ENCODE measurements at places on chromosomes 16 and 17. TPM values are rescaled to one million over a fixed set of nuclear protein-coding genes. Genes with fewer than 3 reads are reported as not detected.
A peak's percentile ranks its signal among the peaks of the same experiment; 100 is the strongest.

DNA sequence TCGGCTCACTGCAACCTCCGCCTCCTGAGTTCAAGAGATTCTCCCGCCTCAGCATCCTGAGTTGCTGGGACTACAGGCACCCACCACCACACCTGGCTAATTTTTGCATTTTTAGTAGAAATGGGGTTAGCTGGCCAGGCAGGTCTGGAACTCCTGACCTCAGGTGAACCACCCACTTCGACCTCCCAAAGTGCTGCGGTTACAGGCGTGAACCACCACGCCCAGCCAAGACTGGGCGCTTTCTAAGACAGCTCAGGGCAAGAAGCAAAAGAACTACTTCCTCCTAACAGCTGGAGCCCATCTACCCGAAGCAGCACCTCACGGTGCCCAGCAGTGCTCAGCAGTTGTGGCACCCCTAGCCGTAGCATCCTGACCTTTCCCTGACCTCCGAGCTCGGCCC, 109.4 kb downstream of the ZNF423 start:
- no peak for DNase-seq

- no peak for DNase-seq
Observed at GRCh38 chr17:28528327-28529012, 22.3 kb downstream of the FOXN1 start.

DNA sequence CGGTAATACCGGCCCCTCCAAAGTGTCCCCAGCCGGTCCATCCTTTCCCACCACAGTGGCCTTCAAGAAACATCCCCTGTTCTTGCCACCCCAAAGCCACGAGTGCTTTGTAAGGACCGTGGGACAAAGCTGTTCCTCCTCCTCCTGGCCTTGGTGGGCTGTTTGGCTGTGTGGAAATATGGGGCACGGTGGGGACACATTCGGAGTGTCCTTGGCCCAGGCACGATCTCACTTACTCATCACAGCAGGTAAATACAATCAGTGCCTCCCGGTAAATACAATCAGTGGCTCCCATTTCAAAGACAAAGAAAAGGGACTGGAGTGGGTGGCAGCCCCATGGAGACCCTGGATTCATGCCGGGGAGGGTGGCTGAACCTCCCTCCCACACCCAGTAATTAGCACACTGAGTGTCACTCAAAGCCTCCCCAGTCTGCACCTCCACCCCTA, 10.4 kb downstream of the SCN4A start:
- DNase-seq: no peak

GRCh38 chr17:66494023-66494803, 191.8 kb downstream of the PRKCA start:
- peak; percentile 60 for DNase-seq

DNA sequence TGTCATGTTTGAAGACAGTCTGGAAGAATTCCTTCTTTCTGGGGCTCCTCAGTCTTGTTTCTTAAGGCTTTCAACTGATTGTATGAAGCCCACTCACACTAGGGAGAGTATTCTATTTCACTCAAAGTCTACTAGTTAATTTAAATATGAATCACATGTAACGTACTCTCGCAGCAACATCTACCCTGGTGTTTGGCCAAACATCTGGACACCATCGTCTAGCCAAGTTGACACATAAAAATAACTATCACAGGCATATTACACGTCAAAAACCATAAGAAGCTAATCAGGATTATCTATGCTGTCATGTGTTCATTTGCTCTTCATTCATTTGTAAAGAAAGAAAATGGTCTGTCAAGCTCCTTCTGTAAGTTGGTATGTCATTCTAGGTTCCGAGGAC, 787.4 kb downstream of the KCNJ2 start:
- no peak for DNase-seq

- DNase-seq: no peak
Observed at GRCh38 chr17:77723071-77723908, 235.2 kb upstream of the TNRC6C start.

- no peak for DNase-seq
Observed at GRCh38 chr17:49114703-49115102, 17.9 kb upstream of the B4GALNT2 start.

GRCh38 chr17:68603027-68603426, 1.9 kb upstream of the FAM20A start:
- no peak for DNase-seq

GRCh38 chr16:21218153-21218552, 6.8 kb upstream of the ZP2 start:
- no peak for DNase-seq

- peak; percentile 88 for DNase-seq
Observed at GRCh38 chr16:54080524-54081008, 206.0 kb downstream of the IRX3 start.

GINS2 gene
- polyA plus RNA-seq: 5.1 TPM

DNA sequence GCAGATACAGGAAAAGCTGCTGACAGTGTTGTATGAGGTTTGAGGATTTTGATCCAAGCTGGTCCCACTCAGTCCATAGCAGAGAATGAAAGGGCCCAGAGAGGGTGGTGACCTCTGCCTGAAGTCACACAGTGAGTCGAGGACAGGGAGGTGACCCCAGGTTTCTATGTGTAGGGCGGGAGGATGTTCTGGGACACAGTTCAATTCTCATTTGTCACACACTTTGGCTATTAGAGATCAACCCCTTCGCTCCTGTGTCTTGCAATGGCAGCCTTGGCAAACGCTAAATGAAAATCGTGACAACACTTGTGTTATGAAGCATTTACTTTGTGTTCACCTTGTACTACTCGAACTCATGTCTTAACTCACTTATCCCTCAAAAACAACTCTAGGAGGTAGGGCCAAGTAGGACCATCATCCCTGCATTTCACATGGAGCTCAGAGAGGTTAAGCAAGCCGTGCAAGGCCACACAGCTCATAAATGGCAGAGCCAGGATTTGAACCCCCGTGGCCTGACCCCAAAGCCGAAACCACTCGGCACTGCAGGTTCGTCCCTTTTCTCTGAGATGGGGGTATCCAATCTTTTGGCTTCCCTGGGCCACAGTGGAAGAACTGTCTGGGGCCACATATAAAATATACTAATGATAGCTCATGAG, 10.2 kb downstream of the DEXI start:
- DNase-seq: no peak

All from AG04450 (cell line).